ENCODE measurements at places on chromosomes 5 and 9.

- DNase-seq, result no peak
Measured at GRCh38 chr9:1916655-1917054, 98.5 kb upstream of the SMARCA2 start.

GRCh38 chr5:136022965-136023364 is 5.8 kb upstream of the TGFBI start:
- no peak for DNase-seq

DNA sequence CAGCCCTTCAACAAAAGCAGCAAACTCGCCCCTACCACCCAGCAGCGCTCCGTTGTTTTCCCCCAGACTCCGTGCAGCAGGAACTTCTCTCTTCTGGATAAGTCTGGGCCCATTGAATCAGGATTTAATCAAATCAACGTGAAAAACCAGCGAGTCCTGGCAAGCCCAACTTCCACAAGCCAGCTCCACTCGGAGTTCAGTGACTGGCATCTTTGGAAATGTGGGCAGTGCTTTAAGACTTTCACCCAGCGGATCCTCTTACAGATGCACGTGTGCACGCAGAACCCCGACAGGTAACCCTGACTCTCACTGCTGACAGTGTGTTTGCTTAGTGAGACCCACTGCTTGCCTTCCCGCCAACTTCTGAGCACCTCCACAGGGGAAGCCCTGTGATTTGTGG is 81.8 kb downstream of the PRDM6 start:
- DNase-seq, result no peak

DNA sequence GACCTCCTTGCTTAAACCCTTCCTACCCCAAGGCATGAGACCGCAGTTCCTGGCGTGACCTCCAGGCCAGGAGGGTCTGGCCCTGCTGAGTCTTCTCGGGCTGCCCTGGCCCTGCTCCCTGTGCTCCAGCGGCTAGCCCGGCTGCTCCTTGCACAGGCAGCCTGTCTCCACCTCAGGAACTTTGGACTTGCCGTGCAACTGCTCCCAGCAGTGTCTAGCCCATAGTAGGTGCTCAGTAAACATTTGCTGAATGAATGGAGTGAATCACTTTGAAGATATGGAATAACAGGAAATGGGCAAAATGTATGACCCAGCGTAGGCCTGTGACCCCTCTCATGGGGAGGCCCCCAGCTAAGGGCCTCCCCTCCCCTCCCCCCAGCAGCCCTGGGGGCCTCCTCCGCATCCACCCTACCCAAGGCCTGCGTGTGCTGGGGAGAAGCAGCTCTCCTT is 127.1 kb downstream of the ZNF354C start:
- DNase-seq, result no peak

DNA sequence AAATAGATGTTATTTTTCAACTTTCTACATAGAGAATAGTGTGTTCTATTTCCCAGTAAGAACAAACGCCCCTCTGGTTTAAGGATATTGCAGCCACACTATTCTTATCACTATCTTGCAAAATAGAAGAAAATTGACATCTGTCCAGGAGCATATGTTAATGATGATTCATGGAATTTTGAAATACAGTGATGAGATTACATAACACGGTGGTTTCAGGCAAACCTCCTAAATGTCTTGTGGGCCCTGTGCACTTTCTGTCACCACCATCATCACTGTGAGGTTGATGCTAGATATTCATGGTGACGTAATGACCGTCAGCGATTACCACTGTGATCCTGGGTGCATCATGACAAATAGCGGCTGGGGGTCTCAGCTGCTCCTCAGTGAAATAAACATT is 48.1 kb downstream of the CFAP90 start:
- no peak for DNase-seq

DNA sequence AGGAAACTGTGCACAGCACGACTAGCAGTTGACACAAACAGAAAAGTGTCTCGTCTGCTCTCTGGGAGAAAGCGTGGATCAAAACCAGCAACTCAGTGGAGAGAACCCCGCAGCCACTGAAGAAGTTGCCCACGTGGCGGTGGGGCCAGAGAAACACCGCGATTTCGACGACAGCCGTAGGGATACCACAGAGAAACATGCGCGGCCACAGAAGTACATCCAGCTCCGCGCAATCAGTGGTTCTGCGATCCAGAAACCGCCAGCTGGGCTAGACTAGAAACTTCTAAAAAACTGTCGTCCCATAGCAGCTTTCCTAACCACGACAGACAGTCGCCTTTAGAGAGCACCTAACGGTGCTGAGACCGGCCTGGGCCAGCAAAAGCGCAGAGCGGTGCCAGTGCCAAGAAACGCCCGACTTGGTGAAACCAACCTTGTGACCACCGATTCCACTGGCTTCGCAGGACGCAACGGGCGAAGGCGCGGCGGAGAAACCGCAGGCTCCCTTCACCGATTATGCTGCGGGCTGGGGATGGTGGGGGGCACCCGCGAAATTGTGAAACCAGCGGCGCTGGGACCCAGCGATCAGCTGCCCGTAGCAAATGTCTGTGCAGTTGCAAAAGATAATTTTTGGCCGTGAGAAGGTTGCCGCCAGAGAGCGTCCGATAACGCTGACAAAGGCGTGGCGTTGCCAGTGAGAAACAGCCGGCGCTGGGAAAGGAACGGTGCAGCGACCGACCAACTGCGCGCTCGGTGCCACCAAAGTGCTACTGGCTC is 2.7 kb upstream of the ANXA2R start:
- DNase-seq, result peak; percentile 89

DNA sequence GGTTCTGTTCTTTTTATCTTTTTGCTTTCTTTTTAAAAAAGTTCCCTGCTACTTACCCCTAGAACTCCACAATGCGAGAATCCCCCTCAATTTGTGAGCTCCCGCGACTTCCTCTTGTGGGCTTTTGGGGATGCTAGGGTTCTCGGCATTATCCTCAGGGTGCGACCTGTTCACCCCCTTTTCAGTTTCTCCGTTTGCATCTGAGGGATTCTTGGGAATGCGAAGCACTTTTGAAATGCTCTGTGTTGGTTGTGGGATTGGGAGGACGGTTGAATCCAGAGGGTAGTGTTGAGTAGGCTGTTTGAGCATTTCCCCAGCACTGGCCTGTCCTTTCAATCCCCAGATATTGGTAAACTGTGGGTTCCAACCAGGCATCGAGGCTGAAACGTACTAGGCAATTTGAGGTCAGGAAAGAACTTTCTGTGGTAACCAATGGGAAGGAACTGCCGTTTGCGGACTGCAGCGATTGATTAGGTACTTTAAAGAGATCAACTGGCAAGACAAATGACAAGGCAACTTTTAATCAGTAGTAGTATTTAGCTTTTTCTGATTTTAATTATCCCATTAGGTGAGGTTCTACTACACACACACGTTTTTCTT is 415 bp downstream of the XRCC4 start:
- peak; percentile 56 for DNase-seq

DNA sequence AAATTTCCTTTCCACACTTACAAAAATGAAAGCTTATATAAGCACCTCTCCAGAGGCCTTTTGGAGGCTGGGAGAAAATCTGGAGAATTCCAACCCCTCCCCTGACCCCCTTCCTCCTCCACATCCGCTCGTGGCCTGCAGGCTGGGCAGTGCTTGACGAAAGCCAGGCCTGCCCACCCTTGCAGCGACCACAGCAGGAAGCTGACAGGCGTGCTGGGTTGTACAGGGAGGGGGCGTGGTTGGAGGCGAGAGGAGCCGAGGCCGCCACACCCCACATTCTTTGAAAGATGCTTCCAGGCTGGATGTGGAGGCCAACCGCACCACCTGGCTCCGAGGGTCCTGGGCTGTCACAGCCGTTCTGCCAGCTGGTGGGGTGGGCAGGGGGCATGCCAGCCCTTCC is 47.8 kb upstream of the IER5L start:
- peak; percentile 74 for DNase-seq

DNA sequence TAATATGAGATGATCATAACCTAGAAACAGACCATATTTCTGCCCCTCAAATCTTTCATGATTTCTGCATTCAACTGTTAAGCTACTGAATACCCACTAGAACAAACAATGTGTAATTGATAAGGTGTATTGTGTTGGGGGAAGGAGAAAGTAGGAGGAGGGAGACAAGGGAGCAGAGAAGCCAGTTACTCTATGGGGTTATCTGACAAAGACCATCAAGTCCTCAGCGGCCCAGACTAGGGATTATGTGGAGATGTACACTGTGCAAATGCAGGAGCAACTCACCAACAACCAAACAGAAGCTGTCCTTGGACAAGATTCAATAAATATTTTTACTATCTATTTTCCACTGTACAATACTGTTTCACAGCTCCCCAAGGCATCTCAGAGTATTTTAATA is 2.7 kb downstream of the NRG2 start:
- no peak for DNase-seq

DNA sequence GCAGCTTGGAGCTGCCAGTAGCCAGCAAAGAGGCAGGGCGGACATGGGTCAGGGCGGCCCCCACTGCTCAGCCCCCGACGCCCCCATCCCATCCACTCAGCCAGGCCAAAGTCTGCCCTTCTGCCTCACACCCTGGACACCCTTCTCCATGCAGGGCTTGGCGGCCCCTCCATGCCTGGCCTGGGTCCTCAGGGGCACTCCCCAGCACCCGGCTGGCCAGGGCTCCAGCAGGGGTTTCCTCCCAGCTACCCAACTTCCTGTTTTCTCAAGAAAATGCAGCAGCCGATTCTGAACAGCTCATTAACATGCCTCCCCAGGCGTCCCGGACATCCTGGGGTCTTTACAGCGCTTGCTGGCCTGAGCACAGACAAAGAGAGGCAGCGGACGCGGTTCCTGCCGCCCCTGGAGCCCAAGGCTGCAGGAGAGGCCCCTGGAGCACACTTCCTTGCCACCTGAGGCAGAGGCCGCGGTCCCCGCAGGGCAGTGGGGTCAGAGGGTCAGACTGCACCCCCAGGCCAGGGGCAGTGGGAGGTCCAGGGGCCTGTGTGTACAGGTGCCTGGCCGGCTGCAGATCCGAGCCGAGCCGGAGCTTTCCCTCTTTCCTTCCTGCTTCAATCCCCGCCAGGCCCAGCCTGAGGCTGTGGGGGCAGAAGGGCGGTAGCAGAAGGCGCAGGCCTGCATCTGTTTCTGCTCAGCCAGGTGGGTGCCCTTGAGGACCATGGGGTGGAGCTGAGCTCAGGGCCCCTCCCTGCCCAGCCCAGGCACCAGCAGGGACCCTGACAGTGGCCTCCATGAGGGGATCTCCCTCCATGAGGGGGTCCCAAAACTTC is 18.7 kb upstream of the NRARP start:
- no peak for DNase-seq

DNA sequence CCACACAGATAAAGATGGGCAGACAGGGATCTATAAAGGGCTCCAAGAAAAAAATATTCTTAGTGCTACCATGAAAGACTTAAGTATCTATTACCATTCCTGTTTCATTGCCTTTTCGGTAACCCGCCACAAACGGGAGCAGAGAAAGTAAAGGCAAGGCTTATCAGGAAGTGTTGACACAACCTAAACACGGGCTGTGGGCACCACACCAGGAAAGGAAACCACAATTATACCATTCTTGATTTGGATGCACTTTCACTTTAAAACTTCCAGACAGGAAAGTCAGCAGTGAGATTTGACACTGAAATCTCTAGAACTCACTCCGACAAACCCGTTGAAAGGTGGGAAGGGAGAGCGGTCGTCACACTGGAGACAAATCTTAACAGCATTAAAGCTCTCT is 6.5 kb downstream of the TLE1 start:
- DNase-seq, result peak; percentile 78

GRCh38 chr5:36874465-36874864 is 2.1 kb upstream of the NIPBL start:
- DNase-seq, result peak; percentile 20

- DNase-seq, result no peak
Measured at GRCh38 chr9:90907790-90908189, 106.2 kb downstream of the SYK start.

DNA sequence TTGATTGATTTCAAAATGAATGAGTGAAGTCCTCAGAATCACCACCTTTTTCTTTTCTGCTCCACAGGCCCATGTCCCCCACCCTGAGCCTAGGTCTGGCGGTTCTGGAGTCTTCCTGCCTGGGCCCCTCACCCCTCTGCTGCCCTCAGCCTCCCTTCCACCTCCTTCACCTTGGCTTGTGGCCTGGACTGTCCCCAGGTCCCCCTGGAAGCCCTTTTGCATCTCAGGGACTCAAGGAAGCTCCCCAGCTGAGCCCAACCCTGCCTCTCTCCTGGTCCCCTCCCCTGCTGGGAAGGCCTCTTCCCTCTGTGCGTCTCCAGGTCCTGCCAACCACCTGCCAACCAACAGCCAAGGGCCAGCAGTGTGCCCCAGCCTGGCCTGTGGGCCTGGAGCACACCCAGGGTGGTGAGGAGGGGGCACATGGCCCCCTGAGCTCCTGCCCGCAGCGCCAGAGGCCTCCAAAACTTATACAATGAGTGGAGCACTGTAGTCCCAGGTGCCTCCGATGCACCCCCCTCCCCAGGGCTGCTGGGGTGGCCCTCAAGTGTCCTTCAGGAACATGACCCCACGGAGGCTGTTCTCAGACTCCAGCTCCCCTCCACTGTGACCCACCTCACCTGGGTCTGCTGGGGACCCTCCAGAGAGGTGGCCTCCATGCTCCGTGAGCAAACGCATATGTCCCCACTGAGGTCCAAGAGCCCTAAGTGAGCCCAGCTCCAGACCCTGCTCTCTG is 20.3 kb downstream of the GLT6D1 start:
- DNase-seq, result no peak

GRCh38 chr5:120152472-120152871 is 311.6 kb upstream of the PRR16 start:
- peak; percentile 47 for DNase-seq

DNA sequence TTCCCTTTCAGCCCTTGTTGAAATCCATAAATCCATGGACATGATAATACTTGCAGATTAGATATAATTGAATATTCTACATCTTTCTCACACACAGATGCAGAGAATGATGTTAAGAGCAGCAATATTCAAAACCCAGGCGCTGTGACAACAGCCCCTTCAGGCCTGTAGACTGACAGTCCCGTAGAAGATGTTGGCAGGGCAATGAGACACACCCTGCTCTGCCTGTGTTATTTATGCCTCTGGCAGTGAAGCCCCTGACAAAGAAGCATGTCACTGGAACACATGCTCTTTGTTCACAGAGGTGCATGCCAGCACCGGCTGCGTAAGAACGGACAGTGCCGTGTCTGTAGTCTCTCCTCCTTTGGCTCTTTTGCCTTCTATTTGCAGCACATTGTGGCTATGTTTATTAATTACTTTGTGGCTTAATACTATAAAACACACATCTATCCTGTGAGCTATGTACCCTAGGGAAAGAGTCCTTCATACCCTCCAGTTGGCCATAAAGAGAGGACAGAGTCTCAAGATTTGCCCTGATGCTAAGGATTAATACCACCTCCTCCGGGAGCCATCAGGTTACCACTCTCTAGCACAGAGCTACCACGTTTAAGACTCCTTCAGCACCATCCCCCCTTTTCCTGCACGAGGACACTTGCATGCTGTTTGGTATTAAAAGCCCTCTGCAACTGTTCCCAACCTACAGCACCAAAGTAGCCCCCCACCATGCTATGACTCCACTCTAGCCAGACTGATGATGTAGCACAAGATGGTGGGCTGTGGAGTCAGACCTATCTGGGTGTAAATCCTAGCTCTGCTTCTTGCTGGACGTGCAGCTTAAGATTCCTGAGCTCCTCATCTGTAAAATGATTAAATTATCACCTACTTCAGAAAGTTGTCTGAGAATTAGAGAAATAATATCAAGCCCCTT is 2.0 kb upstream of the ANP32B start:
- DNase-seq, result no peak

Measured in astrocyte of the hippocampus (primary cell).